ENCODE measurements at places on chromosomes 5 and 9.

GRCh38 chr5:64918083-64918482 lies 149.4 kb downstream of the CWC27 start:
- DNase-seq: no peak

- no peak for DNase-seq
These were observed 212.0 kb downstream of the ARHGAP26 start for GRCh38 chr5:142981886-142982820.

DNA sequence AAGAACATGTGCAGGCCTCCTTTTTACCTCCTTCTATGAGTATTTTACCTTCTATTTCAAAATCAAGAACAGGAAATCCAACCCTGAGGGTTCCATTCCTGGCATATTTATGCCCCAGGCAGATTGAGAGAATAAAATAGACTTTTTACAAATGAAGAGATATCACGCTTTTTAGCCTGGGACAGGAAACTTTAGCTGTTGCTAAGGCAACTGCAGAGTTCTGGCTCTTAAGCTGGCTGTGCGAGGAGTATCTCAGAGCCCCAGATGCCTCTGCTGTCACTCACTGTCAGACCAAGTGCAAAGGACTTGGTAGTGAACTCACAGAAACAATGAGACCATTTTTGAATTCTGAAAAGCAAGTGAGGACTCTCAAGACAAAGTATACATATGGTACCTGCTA lies 69.5 kb upstream of the HSPB3 start:
- DNase-seq: no peak

GRCh38 chr9:114250235-114250568 lies 72.7 kb upstream of the ORM1 start:
- DNase-seq: no peak

DNA sequence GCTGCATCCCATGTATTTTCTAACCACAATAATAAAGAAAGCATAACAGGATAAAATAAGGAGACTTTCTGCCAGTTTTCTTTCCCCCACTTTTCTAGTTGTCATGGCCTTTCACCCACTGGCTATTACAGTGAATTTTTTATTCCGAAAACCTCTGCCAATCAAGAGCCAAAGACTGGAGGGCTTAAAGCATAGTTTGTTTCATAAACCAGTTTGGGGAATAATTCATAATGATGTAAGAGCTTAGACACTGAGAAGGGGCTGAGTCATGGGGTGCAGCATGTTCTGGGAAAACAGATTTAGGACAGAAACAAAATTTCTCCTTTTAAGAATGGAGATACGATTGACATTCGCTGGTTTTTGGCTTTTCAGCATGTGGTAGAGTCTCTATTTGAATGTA lies 4.4 kb upstream of the GLIPR2 start:
- DNase-seq: no peak

- DNase-seq: no peak
These were observed 470 bp downstream of the HBEGF start for GRCh38 chr5:140345919-140346347.

GRCh38 chr9:81490605-81491331 lies 198.6 kb downstream of the TLE1 start:
- no peak for DNase-seq

DNA sequence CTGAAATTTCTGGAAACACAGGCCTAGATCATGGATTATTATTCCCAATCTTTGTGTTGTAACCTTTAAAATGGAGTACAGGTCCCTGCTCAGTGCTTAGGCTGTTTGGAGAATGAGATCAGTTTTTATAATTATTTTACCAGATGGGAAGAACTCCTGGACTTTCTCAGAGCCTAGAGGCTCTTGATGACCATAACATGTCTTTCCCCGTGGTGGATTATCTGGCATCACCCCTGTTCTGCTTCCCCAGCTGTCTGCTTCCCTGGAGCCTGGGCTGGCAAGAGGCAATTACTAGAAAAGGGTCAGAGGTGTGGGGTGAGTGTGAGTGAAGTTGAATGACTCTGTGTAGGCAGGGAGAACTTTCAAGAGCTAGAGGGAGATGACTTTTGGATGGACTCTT lies 143.0 kb downstream of the CARTPT start:
- no peak for DNase-seq

GRCh38 chr5:68464424-68464823 lies 248.9 kb downstream of the PIK3R1 start:
- DNase-seq: no peak

DNA sequence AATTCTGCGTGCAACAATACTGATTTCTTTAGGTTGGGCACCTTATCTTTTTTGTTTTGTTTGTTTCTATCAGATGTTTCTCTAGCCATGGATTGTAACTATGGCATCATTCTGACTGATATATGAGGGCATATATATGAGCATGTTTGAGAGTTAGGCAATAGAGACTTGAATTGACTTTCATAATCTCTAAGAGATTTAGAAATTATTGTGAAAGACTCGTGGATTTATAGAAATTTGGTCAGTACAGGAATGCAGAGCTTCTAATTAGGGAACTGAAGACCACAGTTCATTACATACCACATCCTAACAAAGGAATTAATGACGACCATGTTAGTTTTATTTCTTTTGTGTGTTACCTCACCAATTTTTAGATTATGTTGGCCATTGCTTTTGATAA lies 546.0 kb upstream of the GRAMD2B start:
- no peak for DNase-seq

DNA sequence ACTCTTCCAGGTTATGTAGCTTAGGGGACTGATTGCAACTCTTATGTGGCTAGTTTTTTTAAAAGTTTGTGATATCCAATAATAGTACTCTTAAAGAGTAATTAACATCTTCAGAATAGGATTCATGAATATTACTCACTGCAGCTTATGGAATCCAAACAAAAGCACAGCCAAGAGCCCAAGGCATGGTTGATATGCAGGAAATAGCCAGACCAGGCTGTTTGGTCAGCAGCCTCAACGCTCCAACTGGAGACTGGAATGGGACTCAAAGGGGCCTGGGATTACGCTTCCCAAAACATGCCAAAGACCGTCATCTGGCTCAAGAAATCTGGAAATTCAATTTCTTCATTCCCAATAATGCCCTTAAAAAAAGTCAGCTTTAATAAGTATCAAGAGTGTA lies 268.6 kb downstream of the SEC61B start:
- DNase-seq: no peak

DNA sequence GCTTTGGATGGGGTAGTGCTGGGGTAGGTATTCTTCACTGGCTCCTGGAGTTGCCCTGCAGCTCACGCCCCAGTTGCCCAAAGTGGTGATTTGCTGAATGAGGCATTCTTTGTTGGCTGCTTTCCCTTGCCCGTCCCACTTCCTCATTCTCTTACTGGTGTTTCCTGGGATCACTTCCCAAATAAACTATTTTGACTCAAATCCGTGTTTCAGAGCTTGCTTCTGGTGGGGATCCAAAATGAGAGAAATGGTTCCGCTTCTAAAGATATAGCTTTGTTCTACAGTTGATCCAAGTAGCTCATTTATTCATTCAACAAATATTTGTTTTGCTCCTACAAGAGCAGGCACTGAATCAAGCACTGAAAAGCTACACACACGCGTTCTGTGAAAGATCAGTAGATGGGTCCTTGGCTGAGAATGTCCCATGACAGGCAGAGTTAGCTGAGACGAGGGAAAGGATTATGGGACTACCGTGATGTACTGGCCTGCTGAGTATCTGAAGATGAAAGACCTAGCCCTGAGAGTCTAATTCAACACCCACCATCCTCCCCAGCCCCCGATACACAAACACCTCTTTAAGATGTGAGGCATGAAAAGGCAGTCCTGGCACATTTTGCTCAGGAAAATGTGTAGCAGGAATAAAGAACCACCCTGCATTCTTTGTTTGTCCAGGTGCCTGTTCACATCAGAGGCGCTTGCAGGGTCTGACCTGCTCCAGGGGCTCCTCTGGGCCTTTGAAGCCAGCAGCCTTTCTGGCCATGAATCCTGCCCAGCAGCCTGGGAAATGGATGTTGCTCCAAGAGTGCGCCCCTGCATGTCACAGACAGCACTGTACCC lies 143.1 kb upstream of the RANBP3L start:
- no peak for DNase-seq

GRCh38 chr5:139975306-139975705 lies 67.8 kb downstream of the NRG2 start:
- no peak for DNase-seq

DNA sequence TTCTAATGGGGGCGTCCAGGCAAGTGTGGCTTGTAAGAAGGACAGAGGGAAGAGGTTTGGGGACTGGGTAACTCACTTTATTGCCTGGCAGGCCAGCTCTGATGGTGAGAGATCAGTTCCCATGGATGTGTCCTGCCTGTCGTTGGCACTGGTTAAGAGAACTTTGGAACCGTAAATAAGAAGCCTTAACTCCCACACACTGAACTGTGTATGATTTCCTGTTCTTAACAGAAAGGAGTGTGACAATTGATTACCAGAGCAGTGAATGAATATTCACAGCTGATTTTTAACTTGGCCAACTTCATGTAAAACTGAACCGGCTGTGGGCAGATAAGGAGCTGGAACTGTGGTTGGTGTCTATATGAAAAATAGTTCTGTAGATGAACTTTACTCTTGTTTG lies 63.2 kb downstream of the MEGF10 start:
- DNase-seq: no peak

DNA sequence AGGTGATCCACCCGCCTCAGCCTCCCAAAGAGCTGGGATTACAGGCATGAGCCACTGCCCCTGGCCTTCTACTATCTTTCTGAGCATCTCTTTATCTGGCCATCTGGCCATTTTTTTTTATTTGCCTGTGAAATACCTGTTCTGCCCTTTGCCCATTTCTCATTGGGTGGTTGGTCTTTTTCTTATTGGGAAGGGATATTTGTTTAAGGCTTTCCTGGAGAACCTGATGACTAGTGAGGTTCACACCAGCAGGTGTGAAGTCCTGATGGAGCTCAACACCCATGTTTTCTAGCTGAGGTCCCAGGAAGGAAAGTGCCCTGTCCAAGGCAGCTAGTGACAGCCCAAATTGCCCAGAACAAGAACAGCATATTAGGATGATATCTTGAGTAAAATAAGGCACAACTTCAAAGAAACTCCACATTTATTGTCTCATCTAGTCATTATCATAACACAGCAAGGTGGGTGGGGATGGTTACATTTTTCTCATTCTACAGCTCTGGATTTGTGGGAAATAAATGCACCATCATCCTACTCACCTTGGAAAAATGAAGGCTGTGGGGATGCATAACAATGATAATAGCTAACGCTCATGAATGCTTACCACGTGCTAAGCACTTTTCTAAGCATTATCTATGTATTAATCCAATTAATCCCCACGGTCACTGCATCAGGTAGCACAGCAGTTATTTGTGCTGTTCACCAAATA lies 20.3 kb downstream of the SLC36A3 start:
- no peak for DNase-seq

- DNase-seq: no peak
These were observed 16.3 kb upstream of the DENND1A start for GRCh38 chr9:123946101-123946821.

DNA sequence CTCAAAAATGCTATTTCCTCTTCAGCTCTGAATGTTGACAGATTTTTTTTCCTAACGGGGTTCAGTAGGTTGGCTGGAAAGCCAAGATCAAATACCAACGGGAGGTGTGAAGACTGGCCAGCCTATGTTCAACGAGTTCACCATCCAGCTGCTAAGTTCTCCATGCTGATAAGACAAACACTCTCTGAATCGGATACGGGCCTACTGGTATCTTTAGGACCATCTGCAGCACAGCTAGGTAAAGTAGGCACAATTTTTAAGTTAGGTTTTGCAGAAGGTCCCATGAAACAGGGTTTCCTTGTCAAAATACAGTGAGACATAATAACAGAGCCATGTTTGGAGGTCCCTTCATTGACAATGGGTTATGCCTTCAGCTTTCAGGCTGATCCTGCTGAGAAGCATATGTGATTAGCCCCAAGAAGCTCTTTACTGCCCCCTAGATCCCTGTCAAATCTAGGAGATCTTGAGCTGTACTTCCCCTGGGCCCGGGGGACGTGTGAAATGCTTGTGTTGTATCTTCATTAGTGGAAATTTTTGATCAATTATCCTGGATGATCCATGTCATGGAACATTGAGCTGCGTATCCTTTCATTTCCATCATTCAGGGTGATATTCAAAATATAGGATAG lies 60.6 kb downstream of the PGM5 start:
- no peak for DNase-seq

DNA sequence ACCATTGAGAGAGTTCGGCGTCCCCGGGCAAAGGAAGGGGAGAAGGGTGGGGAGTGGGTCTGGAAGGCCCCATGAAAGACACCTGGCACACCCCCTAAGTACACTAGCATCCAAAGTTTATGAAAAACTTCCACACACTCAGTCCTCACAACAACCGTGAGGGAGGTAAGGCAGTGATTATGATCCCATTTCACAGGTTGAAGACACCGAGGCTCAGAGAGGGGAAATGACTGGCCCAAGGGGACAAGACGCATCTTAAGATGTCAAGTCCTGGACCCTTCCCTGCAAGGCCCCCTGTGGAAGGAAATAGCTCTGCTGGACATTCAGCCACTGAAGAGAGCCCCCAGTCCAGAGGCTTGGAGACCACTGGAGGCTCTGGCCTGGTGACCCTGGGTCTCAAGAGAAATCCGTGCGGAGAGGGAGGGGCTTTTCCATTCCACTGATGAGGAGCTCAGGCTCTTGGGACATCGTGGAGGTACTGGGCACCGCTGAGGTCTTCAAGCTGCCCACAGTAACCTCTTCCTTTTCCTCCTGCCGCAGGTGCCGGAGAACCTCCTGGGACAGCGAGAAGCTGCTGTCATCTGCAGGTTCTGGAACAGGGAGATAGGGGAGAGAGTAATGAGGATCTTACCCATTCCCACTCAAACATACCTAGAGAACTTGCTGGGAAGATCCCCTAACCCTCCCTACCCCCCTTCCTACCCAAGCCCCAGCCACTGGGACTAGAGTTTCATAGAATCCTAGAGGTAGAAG lies 5.2 kb downstream of the SMIM33 start:
- DNase-seq: no peak

DNA sequence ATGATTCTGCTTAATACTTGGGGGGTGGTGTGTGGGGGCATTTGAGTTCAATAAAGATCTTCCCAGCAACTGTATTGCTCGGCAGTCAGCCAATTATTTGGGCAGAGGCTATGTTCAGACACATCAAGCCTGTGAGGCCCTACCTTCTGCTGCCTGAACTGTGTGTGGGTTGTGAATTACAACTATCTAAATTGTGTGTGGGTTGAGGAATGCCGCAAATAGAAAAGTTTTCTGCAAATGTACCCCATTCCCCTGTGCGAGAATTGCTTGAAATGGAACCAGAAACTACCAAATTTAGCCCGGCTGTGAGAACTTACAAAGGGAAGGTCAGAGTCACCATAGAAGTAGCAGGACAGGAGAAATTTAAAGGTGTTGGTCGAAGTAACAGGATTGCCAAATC lies 360.0 kb upstream of the PIK3R1 start:
- DNase-seq: peak; percentile 15

DNA sequence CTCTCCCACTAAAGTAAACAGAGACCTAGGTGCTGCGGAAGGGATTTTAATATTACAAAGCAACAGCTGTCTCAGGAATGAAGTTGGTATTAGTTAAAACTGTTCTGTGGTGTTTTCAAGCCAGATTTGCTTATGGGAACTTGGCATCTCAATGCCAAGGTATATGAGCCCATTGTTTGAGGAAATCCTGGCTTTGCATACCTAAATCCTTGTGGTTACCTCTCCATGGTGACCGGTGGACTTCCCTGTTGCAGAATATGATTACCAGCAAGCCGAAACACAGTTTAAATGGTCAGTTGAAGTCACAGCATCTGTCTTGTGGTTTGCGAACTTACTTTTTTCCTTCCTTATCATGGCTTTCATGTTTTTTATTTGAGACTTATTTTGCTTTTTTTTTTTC lies 62.3 kb upstream of the TXNDC8 start:
- DNase-seq: no peak
